NCI-H2171 treated with DMSO at 0.1 percent for 48 hours (cell line): ENCODE measurements at places on chromosomes 2 and 18.
A peak's percentile ranks its signal among the peaks of the same experiment; 100 is the strongest.

GRCh38 chr18:3594760-3595368 lies 144.9 kb downstream of the TGIF1 start:
- DNase-seq = no peak

GRCh38 chr18:51666763-51667191 lies 469.3 kb upstream of the MEX3C start:
- DNase-seq = peak; percentile 95

DNA sequence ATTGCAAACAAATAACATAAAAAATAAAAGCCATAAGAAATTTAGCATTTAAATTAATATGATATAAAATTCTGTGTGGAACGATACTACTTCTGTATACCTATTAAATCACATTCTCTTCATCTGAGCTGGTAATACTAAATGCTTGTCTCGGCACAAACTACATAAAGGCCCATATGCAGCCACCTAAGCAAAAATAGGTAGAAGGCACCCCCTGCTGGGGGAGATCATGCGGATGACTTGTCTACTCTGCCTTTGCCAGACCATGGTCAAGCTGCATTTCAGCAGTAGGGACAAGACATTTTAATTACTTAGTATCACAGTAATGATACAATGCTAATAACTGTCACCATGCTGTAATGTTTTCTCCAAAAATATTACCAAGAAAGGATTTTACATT lies 108.0 kb downstream of the CDH19 start:
- peak; percentile 60 for DNase-seq

DNA sequence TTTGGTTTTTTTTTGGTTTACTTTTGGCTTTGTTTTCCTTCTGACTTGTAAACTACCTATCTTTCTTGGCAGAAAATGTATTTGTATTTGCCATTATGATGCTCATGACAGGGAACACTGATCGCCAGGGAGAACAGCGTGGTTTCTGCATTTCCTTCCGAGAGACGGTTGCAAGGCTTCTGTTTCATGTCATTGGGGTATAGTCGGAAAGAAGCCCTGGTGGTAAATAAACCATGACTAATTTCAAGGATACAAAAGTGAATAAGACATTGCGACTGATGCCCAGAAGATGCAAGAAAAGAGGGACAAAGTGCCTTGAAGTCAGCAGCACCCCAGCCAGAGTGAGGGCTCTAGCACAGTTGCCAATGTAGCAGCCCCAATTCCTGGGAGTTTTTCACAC lies 4.2 kb upstream of the CAPN14 start:
- DNase-seq = no peak

- no peak for DNase-seq
Measured at GRCh38 chr2:181818840-181819239, 72.7 kb upstream of the ITPRID2 start.

DNA sequence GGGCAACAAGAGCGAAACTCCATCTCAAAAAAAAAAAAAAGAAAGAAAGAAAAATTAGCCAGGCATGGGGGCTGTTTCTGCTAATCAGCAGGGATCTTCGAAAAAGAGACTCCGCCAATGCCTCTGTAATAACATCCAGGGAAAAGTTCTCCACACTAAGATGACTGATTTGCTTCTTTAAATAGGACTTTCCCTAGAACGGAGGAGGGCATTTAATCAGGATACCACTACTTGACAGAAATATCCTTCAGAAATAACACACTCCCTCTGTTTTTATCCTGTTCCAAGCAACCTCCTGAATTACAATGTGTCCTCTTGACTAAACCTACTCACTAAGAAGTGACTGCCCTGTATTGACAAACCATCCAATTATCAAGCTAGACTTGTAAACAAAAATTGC lies 21.7 kb downstream of the REV1 start:
- peak; percentile 12 for DNase-seq

GRCh38 chr18:9095297-9096006 lies 7.0 kb upstream of the NDUFV2 start:
- no peak for DNase-seq

GRCh38 chr2:17540813-17541530 lies 476 bp downstream of the VSNL1 start:
- no peak for DNase-seq

DNA sequence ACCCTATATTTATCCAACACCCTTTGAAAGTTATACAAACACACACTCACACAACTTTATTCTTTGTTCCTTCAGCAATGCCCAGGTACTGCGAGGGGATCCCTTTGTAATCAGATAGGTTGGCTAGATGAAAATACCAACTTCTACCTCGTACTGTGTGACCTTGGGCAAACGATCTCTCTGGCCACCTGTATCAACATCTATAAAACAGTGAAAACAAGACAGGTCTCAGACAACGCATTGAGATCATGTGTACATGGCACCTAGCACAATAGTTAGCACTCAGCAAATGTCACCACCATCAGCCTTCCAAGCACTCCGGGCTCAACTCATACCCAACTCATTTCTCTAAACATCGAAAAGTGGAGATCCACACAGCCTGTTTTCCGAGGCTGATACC lies 118.4 kb upstream of the PPP1CB start:
- DNase-seq = no peak

GRCh38 chr2:175552902-175553301 lies 371.4 kb upstream of the ATP5MC3 start:
- DNase-seq = no peak

GRCh38 chr18:54506516-54507261 lies 84.4 kb upstream of the DYNAP start:
- no peak for DNase-seq

DNA sequence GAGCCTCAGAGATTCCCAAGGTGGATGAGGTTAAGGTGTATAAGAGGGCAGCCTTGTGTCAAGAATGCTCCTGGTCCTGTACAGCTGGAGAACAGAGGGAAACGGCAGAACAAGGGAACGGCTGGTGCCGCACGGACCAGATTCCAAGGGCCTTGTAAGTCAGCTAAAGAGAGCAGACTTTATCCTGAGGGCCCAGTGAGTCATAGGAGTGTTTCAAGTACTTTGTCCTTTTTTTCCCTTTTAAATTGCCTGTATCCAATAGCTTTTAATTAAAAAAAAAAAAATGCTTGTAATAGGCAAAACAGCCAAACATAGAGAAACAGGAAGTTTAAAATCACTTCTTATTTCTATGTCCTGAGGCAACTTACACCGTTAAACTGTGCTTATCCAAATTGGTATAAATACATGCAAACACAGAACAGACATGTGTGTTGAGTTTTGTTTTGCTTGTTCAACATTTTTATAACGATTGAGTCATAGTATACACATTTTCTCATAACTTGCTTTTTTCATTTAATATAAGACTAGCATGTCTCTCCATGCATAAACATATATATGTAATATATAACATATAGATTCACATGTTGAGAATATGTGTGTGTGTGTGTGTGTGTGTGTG lies 42.1 kb upstream of the EVA1A start:
- DNase-seq = no peak

- DNase-seq = no peak
Measured at GRCh38 chr2:202149155-202149762, 76.2 kb downstream of the KIAA2012 start.

- peak; percentile 61 for DNase-seq
Measured at GRCh38 chr2:120825370-120826259, 89.9 kb downstream of the GLI2 start.

DNA sequence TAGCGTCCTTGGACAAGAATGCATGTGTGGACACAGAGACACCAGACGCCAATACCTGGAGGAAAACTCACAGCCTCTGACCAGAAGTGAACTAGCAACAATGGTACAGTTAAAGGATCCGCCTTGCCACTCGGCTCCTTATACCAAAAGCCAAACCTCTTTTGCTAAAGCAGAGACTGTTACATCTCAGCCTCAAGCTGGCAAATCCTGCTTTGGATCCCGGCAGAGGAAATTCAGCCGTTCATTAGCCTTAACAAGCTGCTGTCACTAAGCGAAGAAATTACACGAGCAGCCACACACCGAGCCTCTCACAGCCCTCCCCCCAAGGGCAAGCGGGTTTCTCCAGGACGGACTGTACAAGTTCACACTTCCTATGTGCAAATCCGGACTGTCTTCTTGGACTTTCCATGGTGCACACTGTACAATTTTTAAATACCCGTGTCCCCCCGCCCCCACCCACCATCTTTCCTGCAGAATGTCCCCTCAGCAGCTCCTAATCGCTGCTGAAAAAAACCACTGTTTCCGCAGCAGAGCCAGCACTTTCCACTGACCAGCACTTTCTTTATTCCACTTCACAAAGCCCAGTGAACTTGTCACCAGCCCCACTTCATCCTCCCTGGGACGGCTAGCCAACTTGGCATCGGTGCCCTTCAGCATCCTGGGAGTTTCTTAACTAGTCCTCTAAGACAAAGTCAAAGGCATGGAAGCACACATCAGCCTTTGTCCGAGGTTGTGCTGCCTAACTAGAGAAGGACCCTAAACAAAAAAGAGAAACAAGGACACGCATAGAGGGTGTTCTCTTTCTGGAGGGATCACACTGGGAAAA lies 1.5 kb downstream of the KLF7 start:
- peak; percentile 56 for DNase-seq

- no peak for DNase-seq
Measured at GRCh38 chr18:54169431-54170403, 54.8 kb downstream of the MBD2 start.

DNA sequence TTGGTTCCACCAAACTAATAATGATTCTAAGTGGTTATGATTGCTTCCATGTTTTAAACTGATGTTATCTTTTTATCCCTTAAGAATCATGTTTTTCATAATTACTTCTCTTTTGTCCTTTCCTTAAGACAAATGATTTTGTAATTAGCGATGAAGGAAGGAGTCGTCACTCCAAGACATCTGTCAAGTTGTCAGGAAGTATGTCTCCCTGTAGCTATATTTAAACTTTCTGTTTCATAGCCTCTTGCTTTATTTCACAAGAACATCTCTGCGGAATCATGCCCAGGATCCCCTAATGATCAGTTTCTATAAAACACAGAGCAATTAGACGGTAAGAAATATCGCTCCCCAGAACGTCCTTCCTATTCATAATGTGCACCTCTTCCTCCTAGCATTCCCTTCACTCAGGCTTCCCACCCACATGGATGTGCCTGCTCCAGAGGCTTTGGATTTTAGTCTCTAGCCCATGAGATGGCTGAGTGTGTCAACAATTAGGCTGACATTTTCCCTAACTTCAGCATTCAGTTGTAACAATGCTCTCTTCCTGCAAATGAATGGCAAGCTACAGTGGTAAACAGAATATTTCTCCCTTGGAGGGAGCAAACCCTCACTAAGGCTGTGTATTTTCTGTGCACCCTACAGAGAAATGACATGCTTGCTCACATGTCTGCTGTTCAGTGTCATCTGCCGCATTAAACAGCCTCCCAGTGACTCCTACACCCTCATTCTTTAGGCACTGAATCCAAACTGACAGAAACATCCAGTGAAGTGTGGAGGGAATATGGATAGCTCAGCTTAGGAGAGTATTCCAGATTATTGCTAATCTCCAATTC lies 879.6 kb upstream of the CELF4 start:
- no peak for DNase-seq

- DNase-seq = no peak
Measured at GRCh38 chr2:200781616-200782015, 30.1 kb upstream of the BZW1 start.

GRCh38 chr2:104901037-104901881 lies 47.3 kb downstream of the POU3F3 start:
- no peak for DNase-seq

DNA sequence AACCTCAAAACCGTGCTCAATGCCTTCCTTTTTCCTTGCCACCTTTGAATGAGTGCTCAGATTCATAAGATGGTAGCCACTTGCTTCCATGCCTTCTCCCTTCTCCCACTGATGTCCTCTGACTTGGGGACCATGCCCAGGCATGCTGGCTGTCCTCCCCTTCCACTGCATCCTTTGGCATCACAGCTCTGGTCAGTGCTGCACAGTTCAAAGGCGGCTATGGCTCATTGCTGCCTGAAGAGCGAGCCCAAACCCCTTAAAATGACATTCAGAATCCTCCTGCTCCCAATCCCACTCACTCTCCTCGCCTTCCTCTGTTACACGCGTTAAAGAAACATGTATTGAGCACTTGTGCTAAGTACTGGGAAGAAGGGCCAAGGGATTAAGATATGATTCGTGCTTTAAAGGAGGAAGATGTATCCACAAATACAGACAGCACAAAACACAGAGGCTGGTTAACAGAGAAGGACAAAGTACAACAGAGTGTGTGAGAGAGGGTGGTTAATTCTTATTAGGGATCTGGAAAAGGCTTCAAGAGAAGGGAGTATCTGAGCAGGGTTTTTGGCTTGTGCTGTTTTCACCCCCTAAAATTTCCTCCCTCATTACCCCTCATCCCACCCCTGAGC lies 81.8 kb downstream of the CERKL start:
- DNase-seq = peak; percentile 62

GRCh38 chr18:79647307-79647706 lies 32.3 kb upstream of the CTDP1 start:
- no peak for DNase-seq

DNA sequence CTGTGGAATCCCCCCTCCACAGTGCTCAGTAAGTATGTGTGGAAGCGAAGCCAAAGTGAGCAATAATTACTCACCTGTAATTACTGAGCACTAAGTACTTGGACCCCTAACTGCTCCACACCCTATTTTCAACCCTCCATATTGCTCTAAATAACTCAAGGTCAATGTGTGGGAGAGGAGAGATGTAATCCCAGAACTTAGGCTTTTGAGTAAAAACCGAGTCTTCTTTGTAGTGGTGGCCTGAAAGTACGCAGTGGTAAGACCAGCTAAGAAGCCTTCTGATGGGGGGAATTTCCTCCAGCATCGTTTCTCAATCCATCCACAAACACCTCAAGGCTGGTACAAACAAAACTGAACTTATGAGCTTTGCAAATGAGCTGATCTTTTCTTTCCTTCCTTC lies 551.6 kb downstream of the ZEB2 start:
- no peak for DNase-seq

GRCh38 chr2:168432565-168433186 lies 23.4 kb upstream of the CERS6 start:
- no peak for DNase-seq

- no peak for DNase-seq
Measured at GRCh38 chr18:69900941-69901340, 46.7 kb downstream of the CD226 start.

GRCh38 chr2:63962186-63962585 lies 57.0 kb downstream of the VPS54 start:
- no peak for DNase-seq

- no peak for DNase-seq
Measured at GRCh38 chr2:58479535-58480140, 238.5 kb upstream of the FANCL start.

GRCh38 chr2:27723372-27724144 lies 48.0 kb upstream of the MRPL33 start:
- peak; percentile 35 for DNase-seq

DNA sequence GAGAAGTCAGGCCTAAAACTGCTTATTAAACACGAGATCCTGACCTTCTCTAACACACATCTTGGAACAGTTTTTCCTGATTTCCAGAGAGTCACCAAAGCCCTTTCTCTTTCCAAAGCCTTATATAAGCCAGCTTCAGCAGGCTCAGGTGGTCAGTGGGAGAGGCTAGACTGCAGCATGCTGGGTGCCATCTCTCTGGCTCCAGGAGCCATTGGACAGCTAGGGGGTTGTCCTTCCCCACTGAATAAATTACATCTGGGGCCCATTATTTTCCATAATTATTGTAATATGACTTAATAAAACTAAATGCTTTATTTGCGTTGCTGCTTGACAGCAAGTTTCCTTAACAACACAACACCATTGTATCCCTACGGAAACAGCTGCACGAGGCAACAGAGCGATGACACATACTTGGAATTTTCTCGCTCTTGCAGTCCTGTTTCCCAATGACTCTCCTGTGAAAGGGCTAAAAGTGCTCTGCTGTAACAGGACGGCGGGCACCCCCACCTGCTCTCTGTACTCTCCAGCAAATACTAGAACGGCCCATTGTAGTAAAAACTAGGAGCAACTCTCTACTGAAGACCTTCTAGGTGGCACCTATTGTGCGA lies 160.6 kb downstream of the RNF144A start:
- no peak for DNase-seq

GRCh38 chr2:234771980-234772732 lies 179.7 kb upstream of the SH3BP4 start:
- DNase-seq = no peak
